ENCODE measurements at places on chromosomes 2 and 18.

DNA sequence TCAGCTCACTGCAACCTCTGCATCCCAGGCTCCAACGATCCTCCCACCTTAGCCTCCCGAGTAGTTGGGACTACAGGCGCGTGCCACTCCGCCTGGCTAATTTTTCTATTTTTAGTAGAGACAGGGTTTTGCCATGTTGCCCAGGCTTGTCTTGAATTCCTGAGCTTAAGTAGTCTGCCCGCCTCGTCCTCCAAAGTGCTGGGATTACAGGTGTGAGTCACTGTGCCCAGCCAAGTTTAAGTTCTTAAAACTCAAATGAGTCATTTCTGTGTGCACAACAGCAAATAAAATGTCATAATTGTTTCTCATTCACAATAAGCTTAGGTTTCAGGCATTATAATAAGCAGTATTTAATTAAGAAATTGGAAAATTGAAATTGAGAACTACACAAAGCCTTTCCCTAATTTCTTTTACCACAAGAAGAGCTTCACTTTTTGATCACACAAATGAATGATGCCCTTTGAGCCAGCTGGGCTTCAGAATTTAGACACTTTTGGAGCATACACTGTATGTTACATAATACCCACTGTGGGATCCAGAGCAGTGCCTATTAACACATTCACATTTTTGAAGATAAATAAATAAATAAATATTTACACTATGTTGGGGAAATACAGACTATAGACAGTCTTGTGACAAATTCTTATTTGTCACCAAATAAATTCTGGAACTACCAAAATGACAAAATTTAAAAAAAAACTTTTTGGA lies 8.6 kb upstream of the ME2 start:
- DNase-seq, result no peak

- DNase-seq, result no peak
Measured at GRCh38 chr2:237281836-237282306, 132.1 kb downstream of the COL6A3 start.

- no peak for DNase-seq
Measured at GRCh38 chr18:24656551-24657443, 196.4 kb downstream of the HRH4 start.

DNA sequence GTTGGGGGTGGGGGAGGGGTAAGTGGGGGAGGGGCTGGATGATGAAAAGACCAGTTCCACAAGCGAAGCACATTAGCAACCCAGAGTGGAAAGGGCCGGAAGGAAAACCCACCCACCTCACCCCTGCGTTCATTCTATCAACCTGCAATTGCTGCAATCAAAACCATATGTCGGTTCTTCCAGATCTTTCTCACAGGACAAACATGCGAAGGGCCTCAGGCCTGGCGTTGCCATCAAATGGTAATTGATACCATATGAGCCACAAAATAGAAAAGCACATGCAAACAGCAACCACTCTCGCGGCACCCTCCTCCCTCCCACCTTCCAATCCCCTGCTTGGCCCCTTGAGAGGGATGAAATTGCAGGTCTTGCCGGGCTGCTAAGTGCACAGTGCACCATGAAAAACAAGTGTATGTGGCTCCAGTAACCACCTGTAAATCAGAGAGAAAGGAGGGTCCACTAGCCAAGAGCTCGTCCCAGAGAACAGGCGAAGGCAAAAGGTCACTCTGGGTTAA lies 287.5 kb downstream of the TCF4 start:
- no peak for DNase-seq

DNA sequence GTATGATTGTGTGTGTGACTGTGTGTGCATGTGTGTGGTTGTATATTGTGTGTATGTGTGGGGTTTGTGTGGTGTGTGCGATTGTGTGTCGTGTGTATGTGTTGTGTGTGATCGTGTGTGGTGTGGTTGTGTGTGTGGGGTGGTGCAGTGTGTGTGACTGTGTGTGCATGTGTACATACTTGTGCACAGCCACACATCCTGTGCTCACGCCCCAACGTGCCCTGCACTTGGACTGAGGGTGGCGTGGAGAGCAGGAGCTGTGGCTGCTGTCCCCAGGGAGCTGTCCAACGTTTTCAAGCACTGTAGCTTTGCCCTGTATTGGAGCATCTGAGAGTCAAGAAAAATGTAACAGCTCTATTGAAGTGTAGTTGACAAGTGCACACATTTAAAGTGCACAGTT lies 243.2 kb upstream of the HDAC4 start:
- no peak for DNase-seq

DNA sequence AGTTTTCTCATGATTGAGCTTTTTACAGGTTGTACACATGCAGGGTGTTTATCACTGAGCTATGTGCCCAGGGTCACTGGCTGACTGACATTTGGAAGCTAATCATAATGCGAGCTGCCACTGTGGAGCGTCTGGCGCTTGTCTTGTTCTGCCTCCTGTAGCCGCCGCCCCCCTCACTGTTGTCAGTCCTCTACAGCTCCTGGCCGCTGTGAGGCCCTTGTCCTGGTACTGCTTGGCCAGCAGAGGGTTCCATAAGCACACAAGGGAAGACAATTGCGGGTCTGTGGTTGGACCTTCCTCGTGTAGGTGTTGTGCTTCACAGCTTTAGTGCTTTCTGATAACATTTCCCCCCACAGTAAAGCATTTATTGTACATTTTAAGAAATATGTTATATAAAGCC lies 105.6 kb upstream of the LDLRAD4 start:
- DNase-seq, result no peak
